Caco-2 (cell line): ENCODE measurements at places on chromosomes 3 and 15. TPM values are rescaled to one million over a fixed set of nuclear protein-coding genes. Genes with fewer than 3 reads are reported as not detected.

The RASL12 gene
- total RNA-seq: 6.0 and 6.4 TPM in 2 replicates

The XIRP1 gene
- total RNA-seq: 0.14 TPM in 1 of 2 replicates, not detected in the other

The GNAT1 gene
- 0.50 TPM in 1 of 2 replicates, not detected in the other for total RNA-seq

The DUOXA2 gene
- total RNA-seq: 1.5 and 1.6 TPM in 2 replicates

The GALNT15 gene
- not detected in 2 replicates for total RNA-seq

The GP5 gene
- total RNA-seq: 0.12 and 0.25 TPM in 2 replicates

The ALDH1A3 gene
- 3.9 and 6.6 TPM in 2 replicates for total RNA-seq

The MAPKBP1 gene
- total RNA-seq: 16.2 and 23.0 TPM in 2 replicates

The KBTBD13 gene
- not detected in 2 replicates for total RNA-seq

The PLA2G4D gene
- not detected in 2 replicates for total RNA-seq

The GOLGA6L9 gene
- 3.6 and 4.1 TPM in 2 replicates for total RNA-seq

The WNT5A gene
- 8.8 and 8.9 TPM in 2 replicates for total RNA-seq
